Neural crest cell (in vitro differentiated cells): ENCODE measurements at places on chromosomes 11 and 22. TPM values are rescaled to one million over a fixed set of nuclear protein-coding genes. Genes with fewer than 3 reads are reported as not detected.

Gene MEI1
- total RNA-seq, result 0.16 and 0.48 TPM in 2 replicates

Gene FBLN1
- total RNA-seq, result 152 and 163 TPM in 2 replicates

Gene HTR3B
- total RNA-seq, result 0.26 and 0.52 TPM in 2 replicates

GRCh38 chr11:128772814-128773213 lies 78.9 kb downstream of the FLI1 start:
- DNase-seq, result no peak

GRCh38 chr11:8584082-8584481 lies 9.9 kb downstream of the STK33 start:
- DNase-seq, result no peak

- no peak for DNase-seq
These were observed 435.1 kb upstream of the CCDC90B start for GRCh38 chr11:83721263-83721662.

GRCh38 chr11:113521737-113522517 lies 46.7 kb upstream of the DRD2 start:
- DNase-seq, result no peak

GRCh38 chr11:99893811-99894210 lies 793.3 kb upstream of the ARHGAP42 start:
- no peak for DNase-seq
